ENCODE measurements at places on chromosomes 2 and 18.

DNA sequence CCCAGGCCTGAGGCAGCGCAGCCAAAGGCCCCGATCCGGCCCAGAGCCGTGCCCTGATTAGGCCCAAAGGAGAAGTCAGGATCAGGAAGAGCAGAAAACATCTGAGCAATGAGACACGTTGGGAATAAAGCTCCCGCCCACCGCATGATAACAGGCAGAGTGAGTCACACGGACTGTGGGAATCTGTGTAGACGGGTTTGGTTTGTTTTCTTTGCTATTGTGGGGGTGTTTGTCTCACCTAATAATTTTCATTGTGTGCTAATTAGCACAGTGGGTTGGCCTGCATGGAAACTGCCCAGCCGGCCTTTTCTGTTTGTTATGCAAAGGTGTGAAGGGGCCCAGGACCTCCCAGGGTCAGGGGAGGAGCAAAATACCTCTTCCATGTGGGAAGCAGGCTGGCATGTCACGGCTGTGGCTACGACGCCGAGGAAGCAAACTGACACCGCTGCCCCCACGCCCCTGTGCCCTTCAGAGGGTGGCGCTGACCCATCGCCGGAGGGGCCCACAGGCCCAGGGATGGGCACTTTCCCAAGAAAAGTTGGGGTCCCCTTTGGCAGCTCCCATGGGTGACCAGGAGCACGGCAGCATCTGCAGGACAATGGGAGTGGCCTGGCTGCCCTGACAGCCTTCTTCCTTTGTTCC lies 68.4 kb upstream of the CTDP1 start:
- no peak for DNase-seq

DNA sequence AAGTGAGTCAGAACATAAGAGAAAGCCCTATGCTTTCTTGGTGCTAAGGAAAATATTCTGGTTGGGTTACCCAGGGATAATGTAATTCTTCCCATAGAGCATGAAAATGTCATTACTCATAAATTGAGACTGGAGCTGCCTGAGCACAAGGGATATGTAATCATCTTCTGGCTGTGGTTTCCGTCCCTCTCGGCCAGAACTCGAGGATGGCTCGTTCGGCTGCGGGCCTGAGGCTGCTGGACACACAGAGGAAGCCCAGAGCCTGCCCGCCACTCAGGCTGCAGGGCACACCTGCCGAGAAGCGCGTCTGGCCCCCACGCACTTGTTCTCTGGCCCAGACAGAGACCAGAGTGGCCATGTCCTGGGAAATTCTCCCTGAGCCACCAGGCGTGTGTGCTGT lies 104.9 kb downstream of the ASAP2 start:
- no peak for DNase-seq

- no peak for DNase-seq
Measured at GRCh38 chr2:79223539-79223938, 64.0 kb upstream of the REG3A start.

DNA sequence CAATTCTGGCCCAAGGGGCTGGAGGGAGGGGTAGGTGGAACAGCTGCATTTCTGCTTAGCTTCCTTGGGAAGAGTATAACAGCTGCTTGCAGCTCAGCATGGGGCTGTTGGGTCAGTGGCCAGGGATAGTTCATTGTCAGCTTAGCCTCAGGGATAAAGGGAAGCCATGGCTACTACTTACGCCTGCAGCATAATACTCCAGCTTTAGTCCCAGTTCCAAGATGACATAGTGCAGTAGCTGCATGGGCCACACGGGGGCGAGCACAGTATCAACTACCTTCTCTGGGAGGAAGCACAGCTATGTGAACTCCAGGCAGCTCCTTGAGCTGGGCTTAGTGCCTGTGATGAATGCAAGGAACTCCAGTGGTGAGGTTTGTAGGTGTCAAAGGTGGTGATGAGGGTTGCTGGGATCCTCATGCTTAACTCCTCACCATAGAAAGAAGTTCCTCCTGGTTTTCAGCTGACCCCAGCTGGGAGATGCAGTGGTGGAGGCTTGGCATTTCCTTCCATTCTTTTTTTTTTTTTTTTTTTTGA lies 35.4 kb upstream of the RHOB start:
- DNase-seq, result peak; percentile 68

GRCh38 chr2:58845011-58845410 lies 603.9 kb upstream of the FANCL start:
- no peak for DNase-seq

DNA sequence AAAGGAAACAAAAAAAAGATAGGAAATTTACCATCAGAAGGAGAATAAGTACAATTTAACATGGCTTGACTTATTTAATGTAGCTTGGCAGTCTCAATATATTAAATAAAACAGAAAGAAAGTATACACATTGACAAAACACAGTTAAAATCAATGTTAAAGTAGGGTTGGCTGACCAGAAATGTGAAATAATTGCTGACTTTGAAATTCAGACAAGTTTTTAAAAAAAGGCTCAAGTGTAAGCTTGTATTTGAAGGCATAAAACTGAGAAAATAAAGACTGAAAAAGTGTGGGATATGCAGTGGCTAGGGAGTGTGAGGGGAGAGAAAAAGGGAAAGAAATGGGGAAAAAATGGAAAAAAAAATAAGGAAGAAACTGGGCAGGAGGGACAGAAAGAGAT lies 665.8 kb downstream of the LRP1B start:
- no peak for DNase-seq

DNA sequence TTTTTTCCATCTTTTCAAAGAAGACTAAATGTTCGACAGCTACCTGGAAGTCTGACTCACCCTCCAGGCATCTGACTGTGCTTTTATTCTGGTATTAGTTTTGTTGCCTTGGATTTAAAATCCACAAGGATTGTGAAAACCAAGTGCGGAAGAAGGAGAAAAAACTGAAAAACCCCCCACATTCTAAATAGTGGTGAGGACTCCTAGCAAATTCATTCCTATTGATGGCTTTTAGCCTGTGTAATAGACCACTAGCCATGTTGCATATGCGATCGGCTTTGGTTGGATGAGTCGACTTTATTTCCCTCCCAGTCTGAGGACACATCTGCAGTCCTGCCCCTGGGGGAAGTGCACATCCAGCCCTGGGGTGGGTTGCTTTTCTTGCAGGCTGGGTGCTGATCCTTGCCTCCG lies 16.9 kb downstream of the LDLRAD4 start:
- DNase-seq, result no peak

- DNase-seq, result no peak
Measured at GRCh38 chr2:14306268-14306861, 326.2 kb upstream of the LRATD1 start.
